ENCODE measurements at places on chromosomes 13 and 19. TPM values are rescaled to one million over a fixed set of nuclear protein-coding genes. Genes with fewer than 3 reads are reported as not detected.

The GSX1 gene
- total RNA-seq = not detected

The CACNG6 gene
- total RNA-seq = 1.3 TPM

The SYNE4 gene
- total RNA-seq = 0.32 TPM

The CYP2B6 gene
- total RNA-seq = not detected

The ZNF708 gene
- 4.3 TPM for total RNA-seq

The PRR20A gene
- not detected for total RNA-seq

The CPAMD8 gene
- total RNA-seq = 0.64 TPM

The PSG6 gene
- total RNA-seq = 0.32 TPM

The FUT6 gene
- total RNA-seq = not detected

The POLRMT gene
- total RNA-seq = 23.2 TPM

The FCHO1 gene
- total RNA-seq = 0.43 TPM

The C1QTNF9B gene
- total RNA-seq = 0.86 TPM

The ANGPTL4 gene
- 0.64 TPM for total RNA-seq

The ACP7 gene
- total RNA-seq = not detected

The MBD3L3 gene
- total RNA-seq = not detected

The MYCBP2 gene
- 84.6 TPM for total RNA-seq

The ZNF418 gene
- total RNA-seq = 5.2 TPM

The EFNB2 gene
- 7.4 TPM for total RNA-seq

The C5AR2 gene
- not detected for total RNA-seq

The C1QTNF9 gene
- not detected for total RNA-seq

The ZNF99 gene
- not detected for total RNA-seq

The DUS3L gene
- 15.8 TPM for total RNA-seq

The CCDC169 gene
- total RNA-seq = 0.97 TPM

The RFPL4AL1 gene
- total RNA-seq = not detected

The PLPPR2 gene
- total RNA-seq = 20.6 TPM

The SUGP2 gene
- total RNA-seq = 39.3 TPM

The SMAD9 gene
- 4.3 TPM for total RNA-seq

The MAST1 gene
- total RNA-seq = under 0.01 TPM

The TMIGD2 gene
- total RNA-seq = not detected

The MYO1F gene
- 0.32 TPM for total RNA-seq

The SPRY2 gene
- 15.8 TPM for total RNA-seq

The JSRP1 gene
- total RNA-seq = not detected

The JAK3 gene
- total RNA-seq = 7.8 TPM

The SIGLEC10 gene
- not detected for total RNA-seq

The CRTC1 gene
- 2.3 TPM for total RNA-seq

The CATSPERD gene
- total RNA-seq = not detected

The ZNF568 gene
- total RNA-seq = 8.7 TPM

The TGFBR3L gene
- total RNA-seq = 0.86 TPM

The NCAN gene
- total RNA-seq = not detected

The STAP2 gene
- total RNA-seq = 10.6 TPM

The ZNF723 gene
- not detected for total RNA-seq

The FFAR3 gene
- not detected for total RNA-seq

The CD22 gene
- total RNA-seq = 0.32 TPM

The FBN3 gene
- not detected for total RNA-seq

The SRRM5 gene
- total RNA-seq = under 0.01 TPM

The SLC15A1 gene
- total RNA-seq = not detected

The FCER2 gene
- total RNA-seq = not detected

The ZNF579 gene
- 5.6 TPM for total RNA-seq

The C3 gene
- 1.6 TPM for total RNA-seq

The FAM83E gene
- total RNA-seq = 0.32 TPM

The CADM4 gene
- total RNA-seq = 22.0 TPM

The ZNF28 gene
- 18.6 TPM for total RNA-seq

The FGF21 gene
- not detected for total RNA-seq
